ENCODE measurements at places on chromosomes 7 and 10.

GRCh38 chr10:21532694-21533466, 1.2 kb upstream of the MLLT10 start:
- no peak for DNase-seq

- no peak for DNase-seq
These were observed 33.5 kb downstream of the PLCE1 start for GRCh38 chr10:94027197-94027596.

GRCh38 chr7:106480161-106480579, 180.8 kb downstream of the CCDC71L start:
- no peak for DNase-seq

- no peak for DNase-seq
These were observed 6.3 kb upstream of the HGF start for GRCh38 chr7:81776161-81776560.

- DNase-seq: no peak
These were observed 21.2 kb upstream of the PITRM1 start for GRCh38 chr10:3193751-3194150.

DNA sequence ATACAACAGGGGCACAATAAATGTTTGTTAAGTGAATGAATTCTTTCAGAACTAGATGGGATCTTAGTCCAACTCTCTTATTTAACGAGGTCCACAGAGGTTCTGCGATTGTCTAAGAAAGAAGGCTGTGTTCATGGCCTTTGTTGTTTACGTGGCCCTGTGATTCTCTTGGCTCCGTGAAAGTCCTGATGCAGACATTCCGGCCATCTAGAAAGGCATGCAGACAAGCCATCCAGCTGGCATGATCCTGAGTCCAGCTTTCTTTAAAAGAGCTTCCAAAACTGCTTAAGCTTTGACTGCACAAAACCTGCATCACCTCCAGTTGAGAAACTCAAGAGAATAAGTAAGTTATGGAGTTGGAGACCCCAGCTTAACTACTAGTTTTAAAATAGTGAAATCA, 26.0 kb downstream of the EGFR start:
- no peak for DNase-seq

- peak; percentile 68 for DNase-seq
These were observed 16.0 kb upstream of the ACTR3B start for GRCh38 chr7:152743600-152743999.

- no peak for DNase-seq
These were observed 174.5 kb upstream of the HDAC9 start for GRCh38 chr7:18320971-18321567.

Measured in mesenteric fat pad (tissue), 1 donor.